ENCODE measurements at places on chromosomes 11 and 22. TPM values are rescaled to one million over a fixed set of nuclear protein-coding genes. Genes with fewer than 3 reads are reported as not detected.

DNA sequence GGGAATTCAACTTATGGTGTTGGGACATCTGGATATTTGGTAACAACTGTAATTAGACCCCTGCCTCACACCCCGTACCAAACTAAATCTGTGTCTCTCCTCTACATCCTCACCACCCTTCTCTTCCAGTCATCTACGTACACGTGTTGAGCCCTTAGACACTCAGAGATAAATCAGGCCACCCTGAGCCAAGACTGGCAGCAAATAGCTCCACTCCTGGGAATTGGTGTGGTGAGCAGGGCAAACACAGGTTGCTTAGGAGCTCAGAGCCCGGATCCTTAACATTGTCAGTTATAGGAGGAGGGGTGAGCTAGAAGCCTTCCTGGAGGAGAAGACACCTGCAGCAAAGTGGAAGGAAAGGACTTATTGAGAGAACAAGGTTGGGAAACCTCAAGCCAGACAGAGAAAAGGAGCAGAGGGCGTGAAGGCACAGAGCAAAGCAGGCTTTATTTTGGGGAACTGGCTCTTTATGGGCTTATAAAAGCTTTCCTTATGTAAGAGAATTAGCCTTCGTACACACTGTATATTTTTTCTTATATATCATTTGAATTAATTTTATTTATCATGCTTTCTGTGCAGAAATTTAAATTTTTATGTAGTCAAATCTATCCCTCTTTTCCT is 36.9 kb upstream of the KLHL35 start:
- DNase-seq, result no peak

DNA sequence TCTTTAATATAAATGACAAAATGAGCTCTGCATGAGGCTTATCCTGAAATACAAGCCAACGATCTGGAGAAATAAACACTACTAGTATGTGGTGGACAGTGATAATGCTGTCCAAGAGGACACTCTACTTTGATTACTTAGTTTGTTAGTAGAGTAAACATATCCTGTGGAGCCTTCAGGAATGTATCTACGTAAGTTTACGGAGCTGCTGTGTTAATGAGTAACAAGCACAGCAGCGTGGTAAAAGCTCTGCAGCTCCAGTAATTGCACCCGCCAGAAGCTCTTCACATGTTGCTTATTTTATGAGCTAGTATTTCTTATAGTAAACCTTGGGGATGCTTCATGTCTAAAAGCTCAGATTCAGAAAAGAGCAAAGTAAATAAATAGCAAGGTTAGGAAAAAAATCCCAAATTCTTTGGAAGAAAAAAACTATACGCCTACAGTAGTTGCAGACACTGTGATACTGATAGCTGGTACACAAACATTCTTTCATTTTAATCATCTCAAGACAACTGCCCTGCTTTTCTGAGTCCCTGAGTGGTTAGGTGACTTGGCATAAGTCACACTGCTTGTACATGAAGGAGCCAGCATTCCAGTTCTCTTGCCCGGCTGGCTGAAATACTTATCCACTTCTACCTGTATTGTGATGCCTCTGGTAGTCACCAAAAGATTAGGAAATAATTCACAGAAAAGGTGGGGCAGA is 32.7 kb upstream of the CCDC34 start:
- DNase-seq, result no peak

- DNase-seq, result no peak
Measured at GRCh38 chr11:75467881-75468280, 34.9 kb upstream of the KLHL35 start.

DNA sequence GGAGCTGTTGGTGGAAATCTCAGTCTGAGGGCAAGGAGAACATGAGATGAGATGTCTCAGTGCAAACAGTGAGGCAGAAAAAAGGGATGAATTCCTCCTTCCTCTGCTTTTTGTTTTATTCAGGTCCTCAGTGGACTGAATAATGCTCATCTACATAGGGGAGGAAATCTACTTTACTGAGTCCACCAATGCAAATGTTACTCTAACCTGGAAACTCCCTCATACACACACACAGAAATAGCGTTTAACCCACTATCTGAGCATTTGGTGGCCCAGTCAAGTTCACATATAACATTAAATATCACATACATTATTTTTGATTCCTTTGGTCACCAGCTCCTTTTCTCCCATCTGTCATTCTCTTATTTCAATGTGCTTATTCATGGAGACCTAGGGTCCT is 418.8 kb downstream of the TMEM135 start:
- DNase-seq, result no peak

DNA sequence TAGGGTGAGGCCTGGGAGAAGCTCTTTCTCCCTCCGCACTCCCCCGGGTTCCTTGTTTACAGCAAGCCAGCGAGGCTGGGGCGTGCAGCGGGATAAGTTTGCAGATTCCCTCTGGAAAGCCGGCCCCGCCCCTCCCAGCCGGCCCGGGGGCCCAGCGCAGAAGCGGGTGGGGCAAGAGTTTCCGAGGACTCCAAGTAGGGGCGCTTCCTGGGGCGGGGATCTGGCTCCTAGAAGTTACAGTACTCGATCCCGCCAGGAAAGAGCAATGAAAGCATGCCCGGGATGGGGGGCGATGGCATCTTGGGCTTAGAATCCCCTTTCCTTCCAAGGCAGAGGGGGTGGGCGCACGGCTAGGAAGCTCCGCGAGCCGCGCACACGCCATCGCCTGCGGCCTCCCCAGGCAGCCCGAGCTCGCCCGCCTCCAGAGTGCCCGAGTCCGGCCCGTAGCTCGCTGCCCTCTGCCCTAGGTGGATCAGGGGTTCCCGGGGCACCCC is 385 bp downstream of the TST start:
- DNase-seq, result peak; percentile 75

DNA sequence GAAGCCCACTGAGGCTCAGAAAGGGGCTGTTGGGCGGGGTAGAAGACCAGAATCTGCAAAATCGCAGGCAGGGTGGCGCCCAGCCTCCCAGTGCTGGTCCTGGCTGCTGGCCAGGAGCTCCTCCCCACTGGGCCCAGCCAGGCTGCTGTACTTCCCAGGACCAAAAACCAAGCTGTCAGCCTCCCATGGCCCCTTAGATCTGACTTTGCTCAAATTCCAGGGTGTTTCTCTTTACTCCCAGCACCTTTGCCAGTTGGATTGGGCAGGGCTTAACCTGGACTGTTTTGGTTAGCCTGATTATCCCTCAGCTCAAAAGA is 44.2 kb upstream of the WEE1 start:
- DNase-seq, result no peak

DNA sequence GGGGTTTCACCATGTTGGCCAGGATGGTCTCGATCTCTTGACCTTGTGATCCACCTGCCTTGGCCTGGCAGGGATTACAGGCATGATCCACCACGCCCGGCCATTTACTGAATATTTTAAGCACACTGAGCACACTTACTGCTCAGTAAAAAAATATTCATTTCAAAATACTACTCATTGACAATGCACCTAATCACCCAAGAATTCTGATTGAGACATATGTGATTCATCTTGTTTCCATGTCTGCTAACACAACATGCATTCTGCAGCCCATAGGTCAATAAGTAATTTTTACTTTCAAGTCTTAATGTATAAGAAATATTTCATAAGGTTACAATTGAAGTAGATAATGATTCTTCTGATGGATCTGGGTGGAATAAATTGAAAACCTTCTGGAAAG is 4.2 kb upstream of the OR52J3 start:
- DNase-seq, result no peak

GRCh38 chr22:24977370-24978221 is 25.1 kb downstream of the KIAA1671 start:
- DNase-seq, result peak; percentile 85

GRCh38 chr11:36361472-36361871 is 65.4 kb downstream of the PRR5L start:
- DNase-seq, result no peak

- DNase-seq, result no peak
Measured at GRCh38 chr11:120696597-120697218, 185.2 kb downstream of the GRIK4 start.

GRCh38 chr11:27806122-27806521 is 105.9 kb upstream of the BDNF start:
- DNase-seq, result no peak

DNA sequence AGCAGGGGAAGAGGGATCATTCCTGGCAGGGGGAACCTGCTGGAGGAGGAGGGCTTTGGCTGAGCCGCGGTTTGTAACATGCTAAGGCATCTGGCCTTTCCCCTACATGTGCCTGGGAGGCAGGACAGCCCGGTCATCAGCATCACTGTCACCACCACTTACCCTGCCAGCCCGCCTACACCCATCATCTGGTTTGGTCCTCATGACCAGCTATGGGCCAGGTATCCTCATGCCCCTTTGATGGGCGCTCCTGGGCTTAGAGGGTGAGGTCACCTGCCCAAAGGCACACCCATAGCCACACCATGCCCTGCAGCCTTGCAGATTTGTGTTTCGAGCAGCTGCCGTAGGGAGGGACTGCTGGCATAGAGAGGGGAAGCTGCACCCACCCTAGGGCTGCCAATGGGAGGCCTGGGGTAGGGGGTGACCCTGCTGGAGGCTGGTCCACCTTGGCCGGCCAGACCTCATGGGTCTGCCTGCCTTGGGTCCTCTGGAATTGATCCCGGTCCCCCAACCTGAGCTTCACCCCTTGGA is 2.6 kb downstream of the MRGPRF start:
- no peak for DNase-seq

DNA sequence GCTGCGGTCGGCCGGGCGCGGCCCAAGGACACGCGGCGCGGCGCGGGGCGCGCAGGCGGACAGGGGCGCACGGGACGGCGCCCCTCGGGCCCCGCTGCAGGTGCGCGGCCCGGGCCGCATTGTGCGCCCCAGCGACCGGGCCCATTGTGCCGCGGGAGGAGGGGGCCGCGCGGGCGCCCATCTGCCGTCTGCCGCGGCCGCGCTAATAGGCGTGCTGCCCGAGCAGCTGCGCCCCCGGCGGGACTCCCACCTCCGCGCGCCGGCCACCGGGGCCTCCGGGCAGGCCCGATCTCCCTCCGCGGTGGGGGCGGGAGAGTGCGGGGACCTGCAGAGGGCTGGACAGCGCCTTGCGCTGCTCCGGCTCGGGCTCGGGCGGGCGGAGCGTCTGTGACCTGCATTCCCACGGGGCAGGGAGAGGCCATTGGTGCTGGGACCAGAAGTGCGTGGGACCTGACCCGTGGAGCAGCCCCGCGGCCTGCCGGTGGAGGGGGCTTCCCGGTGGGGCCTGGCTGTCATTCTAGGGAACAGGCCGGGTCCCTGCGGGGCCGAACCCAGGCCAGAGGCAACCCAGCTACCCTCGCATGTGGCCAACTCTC is 933 bp downstream of the BRSK2 start:
- DNase-seq, result no peak

- no peak for DNase-seq
Measured at GRCh38 chr11:93220078-93220477, 22.3 kb upstream of the SLC36A4 start.

- DNase-seq, result peak; percentile 76
Measured at GRCh38 chr11:122202951-122203456, 87.0 kb upstream of the BLID start.

DNA sequence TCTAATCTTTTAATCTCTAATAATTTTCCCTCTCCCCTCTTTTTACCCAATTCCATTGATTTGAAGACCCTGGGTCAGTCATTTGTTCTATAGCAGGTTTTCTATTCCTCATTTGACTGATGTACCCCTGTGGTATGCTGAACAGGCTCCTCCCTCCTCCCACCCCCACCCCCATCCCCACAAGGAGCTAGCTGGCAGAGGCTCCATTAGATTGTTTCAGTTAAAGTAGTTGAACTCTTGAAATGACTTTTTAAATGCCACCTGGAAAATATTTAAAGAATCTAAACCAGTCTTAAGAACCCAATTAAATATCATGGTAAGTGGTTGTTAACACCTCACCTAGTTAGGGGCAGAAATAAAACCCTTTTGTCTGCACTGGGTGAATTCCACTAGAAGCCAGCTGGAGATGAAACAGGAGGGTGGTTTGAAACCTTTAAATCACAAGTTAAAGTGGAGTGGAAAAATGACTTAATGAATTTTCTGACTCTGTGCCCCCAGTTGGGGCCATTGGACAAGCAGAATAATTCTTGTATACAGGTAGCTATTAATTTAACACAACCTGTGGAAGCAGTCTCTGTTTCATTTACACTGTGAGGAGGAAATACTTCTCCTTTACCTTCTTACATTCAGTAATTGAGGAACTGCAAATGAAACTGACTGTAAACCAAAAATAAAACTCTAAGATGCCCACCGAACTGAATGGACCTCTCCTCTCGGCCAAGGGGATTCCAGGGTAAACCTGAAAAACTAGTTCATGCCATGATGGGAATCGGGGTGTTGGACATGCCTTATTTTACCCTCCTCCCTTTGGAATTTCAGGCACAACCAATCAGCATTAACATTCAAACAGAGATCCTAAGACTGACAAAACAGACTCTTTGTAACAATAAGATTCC is 30.7 kb downstream of the PRR5L start:
- no peak for DNase-seq

SYT9 gene
- total RNA-seq, result 0.74 TPM

LYVE1 gene
- total RNA-seq, result 45.0 TPM

FZD4 gene
- total RNA-seq, result 22.6 TPM

HPX gene
- not detected for total RNA-seq

C11orf65 gene
- 0.28 TPM for total RNA-seq

MORC2 gene
- 21.0 TPM for total RNA-seq

Data from right atrium auricular region (tissue), 2 donors.